ENCODE measurements at places on chromosomes 16 and 17.

- DNase-seq, result no peak
These were observed 14.8 kb downstream of the ERN1 start for GRCh38 chr17:64115043-64115698.

- no peak for DNase-seq
These were observed 20.1 kb downstream of the ORC6 start for GRCh38 chr16:46709469-46710005.

- DNase-seq, result no peak
These were observed 3.6 kb downstream of the ZNF48 start for GRCh38 chr16:30398661-30399434.

- DNase-seq, result no peak
These were observed 15.7 kb upstream of the WFIKKN1 start for GRCh38 chr16:615122-615521.

GRCh38 chr16:84952335-84953189, 58.8 kb downstream of the ZDHHC7 start:
- DNase-seq, result no peak
